T-helper 17 cell (primary cell): ENCODE measurements at places on chromosomes 13 and 19.

DNA sequence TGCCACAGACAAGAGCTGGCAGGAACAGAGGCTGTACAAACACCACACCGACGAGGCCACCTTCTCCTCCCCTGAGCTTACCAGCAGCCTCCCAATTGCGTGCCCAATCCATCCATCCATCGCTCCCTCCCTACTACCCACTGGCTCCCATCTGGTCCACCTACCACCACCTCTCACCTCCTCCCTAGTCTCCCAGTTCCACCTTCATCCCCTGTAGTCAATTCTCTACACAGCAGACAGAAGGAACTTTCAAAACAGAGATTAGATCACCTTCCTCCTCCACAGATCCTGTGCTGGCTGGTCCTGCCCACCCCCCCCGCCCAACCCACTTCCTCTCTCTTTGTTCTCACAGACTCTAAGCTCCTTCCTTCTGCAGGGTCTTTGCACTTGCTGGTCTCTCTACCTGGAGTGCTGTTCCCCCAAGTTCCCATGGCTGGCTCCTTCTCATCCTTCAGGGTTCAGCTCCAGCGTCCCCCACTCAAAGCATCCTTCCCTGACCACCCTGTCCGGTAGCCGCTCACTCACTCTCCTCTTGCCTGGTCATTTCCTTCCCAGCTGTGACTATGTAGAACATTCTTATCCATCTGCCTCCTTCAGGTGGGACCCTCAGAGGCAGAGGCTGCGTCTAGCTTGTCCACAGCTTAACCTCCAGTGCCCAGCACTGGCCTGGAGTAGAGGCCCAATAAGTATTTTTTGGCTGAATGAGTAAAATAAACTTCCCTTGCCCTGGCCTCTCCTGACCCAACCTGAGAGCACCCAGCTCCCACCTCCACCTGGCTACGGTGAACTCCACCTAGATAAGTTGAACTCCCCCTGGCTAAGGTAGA, 23.0 kb downstream of the PIN1 start:
- DNase-seq, result no peak

DNA sequence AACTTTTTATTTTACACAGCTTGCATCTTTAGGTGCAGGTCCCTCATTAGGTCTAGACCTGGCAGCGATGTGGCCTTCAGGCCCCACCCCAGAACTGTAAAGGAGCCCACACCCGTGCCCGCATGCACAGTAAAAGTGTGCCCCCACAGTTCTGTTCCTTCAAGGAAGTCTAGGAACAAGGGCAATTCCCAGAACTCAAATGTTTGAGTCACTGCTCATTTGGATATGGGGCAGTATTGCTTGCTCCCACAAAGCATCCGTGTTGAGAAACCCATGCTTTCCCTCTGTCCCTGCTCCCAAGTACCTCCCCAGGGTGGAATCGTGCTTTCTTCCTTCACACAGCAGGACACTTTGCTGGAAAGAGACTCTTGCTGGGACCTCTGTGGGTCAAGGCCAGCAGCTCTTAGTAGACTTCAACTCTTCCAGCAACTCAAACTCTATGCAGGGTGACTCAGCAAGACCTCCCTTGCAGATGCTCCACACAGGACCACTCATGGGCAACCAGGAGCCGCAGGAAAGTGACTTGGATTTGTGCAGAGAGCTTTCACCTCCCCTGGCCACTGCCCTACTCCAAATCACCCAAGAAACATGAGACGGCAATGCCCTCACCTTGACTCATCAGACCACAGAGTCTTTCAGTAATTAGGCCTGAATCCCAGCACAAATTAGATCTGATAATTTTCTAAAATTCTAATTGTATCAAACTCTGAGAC, 12.3 kb downstream of the SLC7A1 start:
- no peak for DNase-seq

GRCh38 chr13:91249861-91250260, 97.6 kb upstream of the MIR17HG start:
- no peak for DNase-seq

GRCh38 chr19:18798384-18799352, 7.6 kb upstream of the COMP start:
- DNase-seq, result no peak

- no peak for DNase-seq
Observed at GRCh38 chr13:113639616-113640262, 18.3 kb downstream of the ATP4B start.

- DNase-seq, result no peak
Observed at GRCh38 chr13:23956106-23956505, 58.8 kb upstream of the C1QTNF9B start.

- no peak for DNase-seq
Observed at GRCh38 chr13:109401307-109401706, 385.1 kb downstream of the IRS2 start.

- DNase-seq, result no peak
Observed at GRCh38 chr13:44768775-44769581, 192.8 kb upstream of the TSC22D1 start.

DNA sequence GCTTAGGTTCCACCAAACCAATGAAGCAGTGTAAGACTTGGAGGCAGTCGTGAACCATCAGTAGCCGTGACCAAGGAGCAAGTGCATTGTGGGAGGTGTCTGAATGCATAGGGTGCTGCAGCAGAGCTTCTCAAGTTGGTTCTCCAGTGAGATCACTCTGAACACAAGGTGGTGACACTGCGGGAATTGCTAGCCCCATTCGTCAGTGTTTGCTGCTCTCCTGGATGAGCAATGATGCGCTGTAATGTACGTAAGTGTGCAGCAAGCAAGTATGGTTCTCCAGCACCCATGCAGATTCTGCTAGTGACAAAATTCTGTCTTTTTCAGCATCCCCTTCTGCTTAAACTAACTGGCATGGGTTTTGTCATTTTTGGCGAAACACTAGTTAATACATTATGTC, 97.6 kb upstream of the HTR2A start:
- no peak for DNase-seq

DNA sequence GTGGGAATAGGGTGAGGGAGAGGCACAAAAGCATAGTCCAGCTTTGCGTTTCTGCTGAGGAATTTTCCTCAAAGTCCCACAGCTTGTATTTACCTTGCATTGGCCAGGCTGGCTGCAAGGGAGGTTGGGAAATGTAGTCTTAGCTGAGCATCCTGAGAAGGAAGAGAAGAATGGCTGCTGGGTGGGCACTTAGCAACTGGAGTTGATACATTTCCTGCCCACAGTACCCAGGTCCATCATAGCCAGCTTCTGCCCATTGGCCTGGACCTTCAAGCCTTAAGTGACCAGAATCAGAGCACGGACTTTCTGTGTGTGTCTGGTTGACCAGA, 112.4 kb downstream of the SIPA1L3 start:
- no peak for DNase-seq

GRCh38 chr13:42893214-42893671, 98.8 kb downstream of the EPSTI1 start:
- no peak for DNase-seq

DNA sequence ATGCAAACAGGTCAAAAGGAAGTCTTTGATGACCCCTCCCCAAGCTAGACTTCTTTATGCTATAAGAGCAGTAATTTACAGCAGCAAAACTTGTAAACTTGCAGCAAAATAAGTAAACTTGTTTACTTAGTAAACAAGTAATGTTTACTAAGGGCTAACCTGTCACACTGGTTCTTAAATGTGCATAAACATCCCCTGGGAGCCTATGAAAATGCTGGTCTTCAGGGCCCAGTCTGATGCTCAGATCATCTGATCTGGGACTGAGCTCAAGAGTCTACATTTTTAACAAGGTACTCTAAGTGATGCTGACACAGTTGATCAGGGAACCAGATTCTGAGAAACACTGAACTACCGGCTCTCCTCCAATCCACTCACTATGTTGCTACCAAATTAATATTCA, 53.4 kb downstream of the MTMR6 start:
- DNase-seq, result no peak

DNA sequence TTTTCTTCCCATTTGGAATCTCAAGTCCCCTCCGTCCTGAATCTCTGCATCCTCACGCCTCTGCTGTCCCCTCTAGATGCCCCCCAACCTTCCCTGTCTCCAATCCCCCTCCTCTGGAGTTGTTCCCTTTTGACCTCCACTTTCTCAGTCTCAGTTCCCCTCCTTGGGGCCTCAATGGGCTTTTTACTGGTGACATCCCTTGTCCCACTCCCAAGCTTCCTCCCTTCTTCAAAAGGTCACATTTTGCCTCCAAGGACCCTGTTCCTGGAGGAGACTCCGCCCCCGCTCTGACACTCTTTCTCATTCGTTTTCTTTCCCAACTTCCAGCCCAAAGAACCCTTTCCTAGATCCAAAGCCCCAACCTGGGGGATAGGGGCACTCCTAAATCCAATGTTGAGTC, 1.0 kb downstream of the AP2S1 start:
- no peak for DNase-seq

- no peak for DNase-seq
Observed at GRCh38 chr19:41339936-41340335, 13.8 kb downstream of the TGFB1 start.

DNA sequence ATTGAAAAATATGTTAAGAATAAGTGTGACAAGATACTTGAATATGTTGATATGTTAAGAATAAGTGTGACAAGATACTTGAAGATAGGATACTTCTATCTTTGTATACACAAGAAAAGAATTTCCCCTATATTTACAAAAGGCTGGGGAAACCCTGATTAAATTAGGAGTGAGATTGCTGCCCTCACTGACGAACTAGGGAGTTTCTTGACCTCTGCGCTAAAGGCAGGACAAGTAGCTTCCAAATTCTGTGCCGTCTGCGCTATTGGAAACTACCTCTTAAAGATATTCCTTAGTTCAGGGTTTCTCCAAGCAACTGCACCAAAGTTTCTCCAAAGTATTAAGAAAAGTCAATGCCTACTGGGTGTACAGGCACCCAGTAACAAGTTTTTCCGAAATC, 730 bp downstream of the ZNF260 start:
- DNase-seq, result no peak

DNA sequence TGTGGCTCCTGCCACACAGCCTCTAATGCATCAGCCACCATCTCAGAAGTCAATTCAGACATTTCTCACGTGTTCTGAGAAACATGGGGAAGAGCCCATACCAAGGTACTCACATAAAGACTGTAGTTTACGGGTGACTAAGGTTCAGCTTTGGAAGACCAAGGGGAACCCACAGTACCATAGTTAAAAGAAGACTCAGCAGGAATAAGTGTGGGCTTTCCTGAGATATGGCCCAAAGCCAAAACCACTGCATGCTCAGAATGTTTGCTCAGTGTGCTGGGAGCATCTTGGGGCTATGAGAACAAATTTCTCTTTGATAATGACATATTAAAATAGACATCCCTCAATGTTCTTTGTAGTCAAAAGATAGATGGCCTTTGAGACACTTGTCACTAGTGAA, 283.8 kb downstream of the DCT start:
- no peak for DNase-seq

DNA sequence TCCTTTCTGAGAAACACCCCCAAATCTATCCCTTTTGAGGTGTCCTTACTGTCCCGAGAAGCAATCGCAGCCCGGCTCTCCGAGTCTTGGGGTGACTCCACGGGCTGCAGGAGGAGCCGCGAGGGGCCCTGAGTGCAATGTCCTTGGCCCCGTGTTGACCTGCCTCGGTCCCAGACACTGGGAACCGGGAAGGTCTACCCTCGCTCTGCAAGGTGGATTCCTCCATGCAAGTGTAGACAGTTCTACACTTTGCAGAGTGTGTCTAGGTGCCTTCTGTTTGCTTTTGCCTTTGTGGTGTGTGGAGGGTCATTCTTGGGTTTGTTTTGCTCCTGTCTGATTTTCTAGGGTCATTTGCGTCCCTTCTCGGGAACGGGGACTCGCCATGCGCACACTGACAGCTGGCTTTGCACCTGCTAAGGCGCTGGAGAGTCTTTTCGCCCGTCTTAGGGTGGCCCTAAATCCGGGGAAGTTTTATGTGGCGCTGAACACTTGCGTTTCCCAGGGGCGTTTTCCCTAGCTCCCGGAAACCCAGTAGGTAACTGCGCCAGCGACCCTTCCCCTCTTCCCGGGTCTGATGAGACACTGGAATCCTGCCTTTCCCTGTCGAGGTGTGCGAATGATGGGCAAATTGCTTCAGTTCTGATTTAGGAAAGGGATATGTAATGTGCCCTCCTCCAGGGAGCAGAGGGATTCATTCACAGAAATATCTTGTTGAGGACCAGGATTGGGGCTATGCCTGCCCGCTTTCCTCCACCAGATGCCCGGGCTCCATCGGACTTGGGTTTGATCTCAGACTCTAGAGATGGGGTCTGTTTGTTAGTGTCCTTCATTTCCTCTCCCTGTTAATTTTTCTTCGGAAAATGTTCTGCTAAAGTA, 755 bp downstream of the SERTM1 start:
- DNase-seq, result no peak

DNA sequence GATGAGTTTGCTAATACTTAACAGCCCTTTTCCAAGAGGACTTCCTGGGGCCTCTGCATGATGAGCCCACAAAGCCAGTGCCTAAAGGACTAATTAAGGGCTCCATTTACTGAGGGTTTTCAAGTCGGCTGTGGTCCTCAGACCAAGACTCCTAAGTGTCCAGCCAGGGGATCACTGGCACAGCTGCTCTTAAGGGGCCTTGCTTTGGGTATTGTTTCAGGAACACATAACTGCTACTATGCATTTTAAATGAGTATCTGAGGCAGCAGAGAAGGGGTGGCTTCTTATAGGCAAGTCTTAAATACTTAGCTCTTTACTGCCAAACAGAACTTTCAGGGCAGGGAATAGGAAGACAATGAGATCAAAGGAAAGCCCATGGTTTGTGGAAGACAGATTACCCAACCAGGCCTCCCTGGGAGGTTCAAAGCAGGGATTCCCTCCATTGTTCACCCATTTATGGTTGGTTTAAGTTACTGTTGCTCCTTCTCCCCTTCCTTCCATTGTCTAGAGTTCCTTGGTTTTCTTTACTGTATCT, 61.9 kb downstream of the TNFRSF19 start:
- no peak for DNase-seq

GRCh38 chr13:85383291-85383690, 415.9 kb downstream of the SLITRK6 start:
- DNase-seq, result no peak

GRCh38 chr19:9075064-9075949, 11.6 kb upstream of the OR1M1 start:
- no peak for DNase-seq

GRCh38 chr13:36925603-36926002, 5.6 kb upstream of the SMAD9 start:
- no peak for DNase-seq

- no peak for DNase-seq
Observed at GRCh38 chr19:55283548-55284377, at the start of gene BRSK1. Gene BRSK1, plus strand, starts transcription at chr19:55283997. Its CDS starts 446 bp downstream, at chr19:55284443.
